ENCODE measurements at places on chromosomes 11 and 22.

- no peak for DNase-seq
Measured at GRCh38 chr22:36726007-36726380, 22.4 kb upstream of the CACNG2 start.

DNA sequence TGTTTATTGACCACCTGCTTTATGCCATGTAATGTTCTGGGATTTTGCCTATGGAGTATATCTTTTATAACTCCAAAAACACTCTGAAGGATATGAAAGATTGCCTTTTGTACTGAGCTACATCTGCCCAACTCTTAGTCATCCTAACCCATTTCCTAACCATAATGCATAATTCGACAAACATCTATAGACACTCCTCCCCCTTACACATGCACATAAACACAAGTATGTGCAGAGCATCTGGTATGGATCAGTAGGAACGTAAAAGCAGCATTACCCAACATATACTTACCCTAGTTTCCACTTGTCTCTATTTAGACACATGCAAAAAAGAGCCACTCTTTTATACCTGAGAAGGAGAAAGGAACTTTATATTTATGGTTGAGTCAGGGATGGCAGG, 272.8 kb downstream of the FAM76B start:
- no peak for DNase-seq

DNA sequence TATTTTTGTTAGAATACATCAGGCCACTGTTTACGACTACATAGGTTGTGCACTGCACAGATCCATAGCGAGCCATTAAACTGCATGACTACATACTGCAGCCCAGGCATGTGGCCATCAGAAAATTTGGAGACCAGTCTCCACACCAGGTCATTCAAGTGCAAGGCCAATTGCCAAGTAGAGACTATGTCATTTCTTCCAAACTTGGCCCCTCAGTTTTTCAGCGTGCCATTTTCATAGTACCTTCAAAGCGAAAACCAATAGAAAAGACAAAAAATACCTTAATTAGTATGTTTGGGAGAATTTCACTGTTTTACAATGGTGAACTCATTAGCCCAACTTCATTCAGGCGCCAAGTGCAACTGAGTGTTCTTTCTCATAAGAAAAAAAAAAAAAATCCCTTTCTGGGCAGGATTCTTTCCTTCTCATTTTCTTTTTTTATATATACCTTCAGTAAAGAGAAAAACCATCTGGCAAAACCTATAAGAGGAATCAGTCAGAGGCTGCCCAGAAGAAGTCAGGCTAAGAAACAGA, 30.4 kb downstream of the PAMR1 start:
- no peak for DNase-seq

- DNase-seq: no peak
Measured at GRCh38 chr11:68935516-68936357, 32.0 kb downstream of the IGHMBP2 start.

DNA sequence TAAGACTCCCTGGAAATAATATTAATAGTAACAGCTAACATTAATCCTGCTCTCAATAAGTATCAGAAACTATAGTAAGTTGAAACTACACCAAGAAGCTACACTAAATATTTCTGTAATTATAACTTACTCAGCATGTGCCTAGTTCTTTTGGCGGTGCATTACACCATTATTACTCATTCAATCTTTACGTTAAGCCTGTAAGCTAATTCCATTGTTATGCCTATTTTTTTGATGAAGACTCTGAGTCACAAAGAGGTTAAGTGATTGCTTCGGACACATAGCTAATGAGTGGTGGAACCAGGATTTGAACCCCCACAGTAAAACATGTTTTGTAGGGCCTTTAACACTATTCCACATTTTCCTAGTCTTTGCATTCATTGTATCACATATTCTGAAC, 111.6 kb downstream of the RASSF10 start:
- no peak for DNase-seq

DNA sequence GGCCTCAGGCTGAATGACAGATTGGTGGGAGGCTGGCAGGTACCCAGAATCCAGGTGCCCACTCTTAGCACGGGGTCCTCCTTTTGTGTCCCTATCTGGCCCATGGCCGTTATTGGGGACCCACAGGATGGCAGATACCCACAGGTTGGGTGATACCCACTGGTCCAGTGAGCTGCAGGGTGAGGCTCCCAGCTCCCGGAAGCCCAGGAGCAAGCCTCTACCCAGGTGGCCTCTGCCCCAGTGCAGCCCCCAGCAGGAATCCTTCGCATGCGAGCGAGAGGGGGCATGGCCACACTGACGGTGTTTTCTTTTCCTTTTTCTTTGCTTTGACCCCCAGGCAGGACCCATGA, 116.1 kb downstream of the PHF21B start:
- no peak for DNase-seq
